ENCODE measurements at places on chromosomes 1 and 21.
A peak's percentile ranks its signal among the peaks of the same experiment; 100 is the strongest.

DNA sequence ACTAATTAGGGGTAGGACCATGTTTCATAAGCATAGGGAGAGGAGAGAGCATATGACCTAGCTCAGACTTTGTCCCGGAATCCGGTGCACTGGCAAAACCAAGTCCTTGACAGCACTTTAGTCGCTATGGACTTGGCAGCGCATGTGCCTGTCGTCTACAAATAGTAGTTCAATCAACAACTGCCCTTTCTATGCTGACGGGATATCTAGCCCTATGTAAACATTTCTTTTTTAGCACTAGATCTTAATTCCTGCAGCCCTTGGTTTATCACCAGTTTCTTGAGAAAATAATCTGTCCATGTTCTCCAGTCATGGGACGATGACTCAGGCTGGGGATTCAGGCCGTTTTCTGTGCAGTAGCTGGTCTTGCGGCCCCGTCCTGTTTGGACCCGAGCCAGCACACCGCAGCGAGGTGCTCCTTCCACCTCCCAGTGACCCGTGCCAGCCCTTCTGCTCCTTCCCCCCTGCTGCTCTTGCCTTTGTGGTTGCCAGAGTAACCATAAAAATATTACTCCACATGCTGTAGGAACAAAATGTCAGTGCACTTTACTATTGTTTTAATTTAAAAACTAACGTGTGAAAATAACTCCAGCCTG is 8.6 kb upstream of the MT1HL1 start:
- DNase-seq: no peak

- DNase-seq: no peak
These were observed 311.5 kb downstream of the DUSP10 start for GRCh38 chr1:221430152-221430960.

DNA sequence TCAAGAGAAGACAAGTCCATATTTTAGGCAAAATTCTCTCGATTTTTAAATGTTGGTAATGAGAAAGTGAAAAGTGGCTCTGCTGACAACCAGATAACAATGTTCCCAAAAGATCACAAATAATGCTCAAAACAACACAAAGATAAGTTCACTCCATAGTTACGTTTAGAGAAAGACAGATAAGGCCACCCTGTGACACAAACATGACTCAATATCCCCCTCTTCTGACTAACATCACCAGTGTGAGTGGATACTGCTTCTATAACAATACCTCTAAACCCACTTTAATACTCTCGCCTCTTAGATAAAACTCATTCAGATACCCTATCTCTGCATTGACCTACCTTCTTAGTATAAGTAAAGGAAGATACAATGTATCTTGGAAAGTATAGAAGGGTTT is 51.2 kb upstream of the RGS7 start:
- DNase-seq: no peak

- no peak for DNase-seq
These were observed 22.8 kb downstream of the ATP1B1 start for GRCh38 chr1:169129109-169129784.

DNA sequence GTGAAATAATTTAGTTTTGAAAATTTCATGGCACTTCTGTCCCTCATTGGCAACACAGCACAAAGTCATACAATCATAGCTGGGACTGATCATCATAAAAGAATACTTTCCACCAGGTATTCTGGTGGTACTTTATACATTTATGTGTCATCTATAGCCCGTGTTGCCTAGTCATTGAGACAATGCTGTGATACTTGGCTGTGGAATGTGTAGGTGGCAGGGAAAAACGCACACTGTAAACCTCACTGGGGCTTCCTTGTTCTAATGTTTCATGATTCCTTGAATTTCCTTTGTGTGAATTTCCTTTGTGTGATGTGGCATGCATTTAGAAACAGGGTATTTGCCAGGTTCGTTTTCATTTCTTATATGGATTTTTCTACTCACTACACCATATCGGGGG is 118.3 kb downstream of the FMN2 start:
- no peak for DNase-seq

DNA sequence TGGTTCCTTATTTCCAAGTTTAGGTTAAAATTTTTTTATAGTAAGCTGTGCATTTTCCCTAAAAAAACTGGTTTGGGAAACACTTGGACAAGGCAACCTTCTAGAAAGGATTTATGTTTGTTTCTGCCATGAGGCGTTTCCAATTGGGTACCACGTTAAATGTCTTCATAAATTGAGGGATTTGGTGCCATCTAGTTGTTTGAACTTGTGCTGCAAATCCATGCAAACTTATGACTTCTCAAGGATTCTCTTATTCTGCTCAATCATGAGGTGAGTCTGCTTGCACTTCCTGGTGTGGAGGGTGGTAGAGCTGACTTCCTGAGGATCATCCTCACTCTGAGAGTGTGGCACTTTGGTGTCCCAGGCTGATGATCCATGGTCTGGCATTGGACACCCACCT is 123.3 kb downstream of the PCNX2 start:
- no peak for DNase-seq

DNA sequence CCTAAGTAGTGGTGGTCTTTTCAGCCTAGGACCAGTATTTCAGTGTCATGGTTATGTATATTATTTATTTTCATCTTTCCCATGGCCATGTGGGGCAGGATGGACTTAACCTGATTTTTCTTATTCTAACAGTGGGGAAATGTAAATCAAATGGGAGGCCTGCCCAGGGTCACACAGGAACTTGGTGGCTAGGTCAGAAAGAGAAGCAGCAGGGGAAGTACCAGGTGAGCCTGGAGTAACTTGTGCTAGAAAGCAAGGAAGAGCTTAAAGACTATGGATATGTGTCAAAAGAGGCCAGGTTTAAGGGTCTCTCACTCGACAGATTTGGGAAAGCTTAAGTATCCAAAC is 936 bp downstream of the ZFP69B start:
- DNase-seq: no peak

DNA sequence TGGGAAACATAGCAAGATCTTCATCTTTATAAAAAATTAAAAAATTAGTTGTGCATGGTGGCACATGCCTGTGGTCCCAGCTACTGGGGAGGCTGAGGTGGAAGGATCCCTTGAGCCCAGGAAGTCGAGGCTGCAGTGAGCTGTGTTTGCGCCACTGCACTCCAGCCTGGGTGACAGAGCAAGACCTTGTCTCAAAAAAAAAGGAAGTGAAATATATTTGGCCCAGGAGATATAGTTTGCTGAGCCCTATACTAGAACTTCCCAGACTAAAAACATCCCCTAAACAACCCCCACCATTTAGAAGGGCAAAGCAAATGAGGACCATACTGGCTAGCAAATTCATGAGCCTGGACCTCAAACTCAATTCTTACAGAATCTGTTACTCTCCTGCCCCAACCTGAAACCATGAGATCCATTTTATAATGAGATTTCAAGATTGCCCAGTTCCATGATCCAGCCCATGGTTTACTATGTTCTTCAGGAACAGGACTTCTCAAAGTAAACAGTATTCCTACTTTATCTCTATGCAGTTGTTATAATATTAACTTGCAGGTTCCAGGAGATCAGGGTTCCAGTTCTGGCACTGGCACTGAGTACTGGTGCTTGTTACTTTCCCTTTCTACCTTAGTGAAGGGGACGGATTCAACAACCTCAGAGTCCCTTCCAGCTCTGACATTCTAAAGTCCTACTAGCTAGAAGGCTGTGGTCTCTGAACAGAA is 48.9 kb upstream of the TADA1 start:
- DNase-seq: no peak

GRCh38 chr1:220094016-220094911 is at the start of gene IARS2:
Gene IARS2 (plus strand): TSS chr1:220094132. CDS start chr1:220094217, 85 bp downstream.
- peak; percentile 82 for DNase-seq

DNA sequence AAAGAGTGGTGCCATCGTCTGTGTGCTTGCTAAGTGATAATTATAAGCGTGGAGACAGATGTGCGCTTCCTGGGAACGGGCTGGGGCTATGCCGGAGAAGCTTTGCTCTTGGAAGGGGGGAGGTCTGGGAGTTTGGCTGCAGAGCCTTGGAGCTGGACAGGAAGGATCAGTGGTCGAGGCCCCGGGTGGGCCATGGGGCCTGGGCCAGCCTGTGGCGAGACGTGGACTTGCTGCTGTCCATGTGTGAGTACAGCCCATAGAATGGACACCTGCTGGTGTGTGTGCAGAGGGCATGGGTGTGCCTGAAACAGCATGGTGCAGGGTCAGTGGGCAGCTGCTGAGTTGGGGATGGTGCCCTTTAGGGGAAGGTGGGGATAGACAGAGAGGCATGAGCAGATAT is 121.3 kb downstream of the PCBP3 start:
- no peak for DNase-seq

GRCh38 chr1:95195046-95195445 is 39.0 kb upstream of the RWDD3 start:
- DNase-seq: no peak

GRCh38 chr1:24878775-24879742 is 51.0 kb downstream of the RUNX3 start:
- DNase-seq: no peak

DNA sequence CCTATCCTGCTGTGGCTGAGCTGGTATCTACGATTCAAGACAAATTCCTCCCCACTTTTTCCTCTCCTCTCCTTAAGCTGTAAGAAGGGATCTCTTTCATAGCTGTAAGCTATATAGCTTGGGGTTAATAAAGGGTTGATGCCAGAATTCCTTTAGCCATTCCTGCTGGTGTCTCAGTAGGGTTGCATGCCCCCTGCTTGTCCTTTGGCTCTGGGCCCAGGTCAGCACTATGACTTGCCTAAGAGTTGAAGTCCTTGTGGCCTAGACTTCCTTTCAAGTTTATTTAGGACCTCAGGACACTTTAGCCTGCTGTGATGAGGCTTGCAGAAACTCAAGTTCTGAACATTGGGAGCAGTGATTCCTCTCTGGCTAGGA is 270.0 kb downstream of the AMY1C start:
- no peak for DNase-seq

DNA sequence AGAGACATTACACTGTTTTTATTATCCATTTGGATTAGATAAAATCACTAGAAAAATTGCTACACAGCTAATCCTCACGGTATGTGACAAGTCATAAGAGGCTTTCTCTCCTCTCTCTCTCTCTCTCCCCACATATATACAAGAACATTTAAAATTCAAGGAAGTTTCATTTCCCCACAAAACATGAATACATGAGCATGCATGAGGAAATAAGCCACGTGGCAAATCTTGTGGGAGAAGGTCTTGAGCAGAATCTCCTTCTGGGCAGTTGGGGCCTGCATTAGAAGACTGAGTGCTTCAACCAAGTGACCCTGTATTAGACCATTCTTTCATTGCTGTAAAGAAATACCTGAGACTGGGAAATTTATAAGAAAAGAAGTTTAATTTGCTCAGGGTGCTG is 1313.1 kb downstream of the MRPL39 start:
- DNase-seq: no peak

- no peak for DNase-seq
These were observed 57.3 kb downstream of the PKN2 start for GRCh38 chr1:88741413-88741812.

DNA sequence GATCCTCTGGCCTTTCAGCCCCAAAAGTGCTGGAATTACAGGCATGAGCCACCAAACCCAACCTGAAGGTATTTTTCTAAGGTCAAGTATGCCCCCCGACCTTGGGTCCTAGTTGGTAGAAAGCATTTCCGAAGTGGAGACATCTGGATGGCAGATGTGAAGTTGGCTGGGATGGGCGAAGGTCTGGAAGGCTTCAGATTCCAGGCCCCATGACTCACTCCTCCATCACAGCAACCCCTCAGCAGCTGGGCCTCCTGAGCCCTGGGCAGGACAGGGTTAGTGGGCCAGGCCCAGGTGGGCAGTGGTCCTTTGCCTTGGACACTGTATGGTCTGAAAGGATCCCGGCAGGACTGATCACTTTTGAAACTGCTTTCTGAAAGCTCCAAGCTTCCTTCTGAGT is 23.3 kb downstream of the NAV1 start:
- no peak for DNase-seq

DNA sequence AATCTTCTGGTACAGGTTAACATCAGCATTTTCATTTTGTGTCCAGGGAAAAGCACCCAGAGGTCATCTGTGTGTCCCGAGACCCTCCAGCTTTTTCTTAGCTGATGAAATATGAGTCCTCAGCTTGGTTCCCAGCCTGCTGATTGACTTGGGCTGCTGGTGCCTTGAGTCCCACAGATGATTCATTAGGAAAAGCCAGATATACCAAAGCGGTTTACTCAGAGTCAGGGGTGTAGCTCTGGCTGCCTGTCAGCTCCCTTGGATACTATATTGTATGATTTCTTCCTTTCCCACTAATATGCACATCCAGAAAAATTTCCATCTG is 43.7 kb upstream of the MAB21L3 start:
- DNase-seq: no peak

DNA sequence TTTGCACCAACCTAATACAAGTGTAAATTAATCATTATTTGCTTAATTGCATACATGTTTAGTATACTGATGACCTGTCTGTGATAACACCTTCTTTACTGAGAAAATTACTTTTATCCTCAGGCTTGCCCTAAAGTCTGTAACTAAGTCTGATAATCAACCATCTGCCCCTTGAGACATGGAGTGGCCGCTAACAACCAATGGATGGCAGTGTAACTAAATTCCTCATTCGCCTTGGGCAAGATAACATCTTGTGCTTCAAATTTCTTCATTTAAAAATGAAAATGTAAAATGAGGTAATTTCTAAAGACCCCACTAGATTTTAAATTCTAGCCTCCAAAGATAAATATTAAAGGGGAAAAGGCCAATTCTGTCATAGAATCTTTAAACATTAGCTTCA is 85.1 kb downstream of the ENAH start:
- DNase-seq: no peak

DNA sequence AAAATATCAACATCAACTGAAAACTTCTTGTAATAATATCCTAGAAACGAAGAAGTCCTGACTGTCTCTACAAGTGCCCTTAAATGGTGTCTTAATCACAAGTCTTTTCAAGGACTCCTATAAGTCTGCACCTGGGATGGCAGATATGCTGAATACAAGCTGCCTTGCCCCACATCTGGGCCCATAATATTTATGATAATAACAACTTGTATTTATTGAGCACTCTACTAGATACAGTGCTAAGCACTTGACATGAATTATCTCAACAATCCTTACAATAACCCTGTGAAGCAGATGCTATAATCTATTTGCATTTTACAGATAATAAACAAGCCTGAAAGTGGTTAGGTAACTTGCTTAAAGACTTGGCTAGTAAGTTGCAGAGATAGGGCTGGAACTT is 78.0 kb upstream of the ZNF648 start:
- DNase-seq: no peak

GRCh38 chr1:199121047-199121446 is 482.2 kb downstream of the PTPRC start:
- DNase-seq: no peak

DNA sequence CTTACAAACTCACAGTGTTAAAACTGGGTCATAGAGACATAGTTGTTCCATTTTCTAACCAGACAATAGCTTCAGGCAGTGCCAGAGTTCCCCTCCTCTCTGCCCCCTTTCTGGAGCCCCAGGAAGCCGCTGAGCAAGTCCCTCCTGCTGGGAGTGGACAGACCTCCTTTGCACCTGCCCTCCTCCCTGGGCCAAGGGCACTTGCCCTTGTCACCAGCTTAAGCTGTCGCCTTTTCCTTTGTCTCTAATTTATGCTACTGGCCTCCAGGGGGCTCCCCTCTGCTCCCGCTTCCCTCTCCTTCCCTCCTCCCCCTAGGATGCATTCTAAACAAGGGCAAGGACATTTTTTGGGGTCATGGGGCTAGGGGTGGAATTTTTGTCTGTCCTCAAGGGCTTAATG is 182.4 kb downstream of the MIS18A start:
- no peak for DNase-seq

Data from memory B cell (primary cell).